Tibial nerve (tissue), 4 donors: ENCODE measurements at places on chromosomes 11 and 22. TPM values are rescaled to one million over a fixed set of nuclear protein-coding genes. Genes with fewer than 3 reads are reported as not detected.

Gene C11orf65
- total RNA-seq, result not detected

Gene TBX10
- total RNA-seq, result not detected

Gene FRMD8
- 96.5 TPM for total RNA-seq

Gene RIMBP3C
- total RNA-seq, result 0.59 TPM

Gene FGF19
- total RNA-seq, result not detected

Gene POU2AF2
- total RNA-seq, result 0.78 TPM

- peak; percentile 63 for DNase-seq
Measured at GRCh38 chr11:65884716-65885092, 3.6 kb downstream of the FIBP start.

DNA sequence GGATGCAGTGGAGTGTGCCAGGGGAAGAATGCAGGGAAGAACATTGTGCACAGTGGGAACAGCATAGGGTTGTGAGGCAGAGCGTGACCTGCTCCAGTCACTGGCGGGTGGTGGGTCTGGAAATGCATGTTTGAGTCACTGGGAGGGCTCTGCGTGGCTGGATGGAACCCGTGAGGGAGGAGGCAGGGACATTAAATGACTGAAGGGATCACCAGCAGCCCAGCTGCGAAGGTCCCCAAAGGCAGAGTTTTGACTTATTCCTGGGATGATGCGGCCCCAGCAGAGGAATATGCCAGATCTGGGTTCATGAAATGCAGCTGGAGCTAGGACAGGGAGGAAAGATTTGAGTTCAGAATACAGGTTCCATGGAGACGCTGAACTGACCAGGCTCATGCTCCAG lies 104.0 kb upstream of the FGF3 start:
- DNase-seq, result no peak

GRCh38 chr11:27786331-27786730 lies 86.1 kb upstream of the BDNF start:
- no peak for DNase-seq

DNA sequence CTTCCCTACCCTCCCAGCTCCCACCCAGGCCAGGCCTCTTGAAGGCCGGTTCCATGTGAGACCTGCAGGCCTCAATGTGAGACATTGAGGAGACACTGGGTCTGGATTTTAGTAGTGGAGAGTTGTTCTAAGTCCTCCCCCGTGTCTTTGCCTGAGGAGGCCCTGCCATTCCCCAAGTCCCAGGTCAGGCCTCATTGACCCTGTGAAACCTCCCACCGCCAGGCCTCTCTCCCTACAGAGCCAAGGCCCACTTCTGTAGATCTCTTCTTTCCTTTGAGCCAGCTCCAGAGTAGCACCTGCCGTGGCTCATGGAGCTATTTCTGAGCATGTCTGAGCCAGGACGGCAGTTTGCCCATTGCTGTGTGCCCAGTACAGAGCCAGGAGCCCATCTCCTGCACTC lies 1419.6 kb downstream of the TBC1D22A start:
- DNase-seq, result no peak

- DNase-seq, result no peak
Measured at GRCh38 chr11:128417607-128418324, 169.6 kb downstream of the ETS1 start.
